Posterior cingulate gyrus (tissue), 11 donors: ENCODE measurements at places on chromosomes 3 and 15.
A peak's percentile ranks its signal among the peaks of the same experiment; 100 is the strongest.

DNA sequence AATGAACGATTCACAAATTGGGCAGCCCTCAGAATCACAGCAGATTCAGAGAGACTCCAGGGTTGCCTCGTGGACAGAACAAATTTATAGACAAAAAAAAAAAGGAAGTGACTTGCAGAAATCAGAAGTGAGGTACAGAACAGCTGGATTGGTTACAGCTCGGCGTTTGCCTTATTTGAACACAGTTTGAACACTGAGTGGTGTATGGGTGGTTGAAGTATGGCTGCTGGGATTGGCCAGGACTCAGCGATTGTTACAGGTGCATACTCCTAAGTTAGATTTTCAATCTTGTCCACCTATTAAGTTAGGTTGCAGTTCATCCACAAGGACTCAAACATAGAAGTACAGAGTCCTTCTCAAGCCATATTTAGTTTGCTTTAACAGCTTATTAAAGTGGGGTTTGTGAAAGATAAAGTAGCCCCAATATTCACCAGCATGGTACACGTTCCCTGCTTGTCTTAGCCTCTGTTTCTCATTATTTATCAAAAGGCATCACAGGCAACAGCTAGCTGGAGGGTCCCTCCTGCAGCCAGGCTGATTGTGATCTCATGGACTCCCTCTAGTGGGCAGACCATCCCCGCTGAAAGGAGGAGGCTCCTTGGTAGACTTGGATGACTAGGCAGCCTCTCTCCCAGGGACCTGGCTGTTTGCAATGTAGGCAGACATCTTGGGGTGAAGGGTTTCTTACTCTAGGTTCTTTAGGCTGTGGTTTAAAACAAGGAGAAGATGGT is 17.6 kb upstream of the ALDH1L1 start:
- peak; percentile 65 for DNase-seq

DNA sequence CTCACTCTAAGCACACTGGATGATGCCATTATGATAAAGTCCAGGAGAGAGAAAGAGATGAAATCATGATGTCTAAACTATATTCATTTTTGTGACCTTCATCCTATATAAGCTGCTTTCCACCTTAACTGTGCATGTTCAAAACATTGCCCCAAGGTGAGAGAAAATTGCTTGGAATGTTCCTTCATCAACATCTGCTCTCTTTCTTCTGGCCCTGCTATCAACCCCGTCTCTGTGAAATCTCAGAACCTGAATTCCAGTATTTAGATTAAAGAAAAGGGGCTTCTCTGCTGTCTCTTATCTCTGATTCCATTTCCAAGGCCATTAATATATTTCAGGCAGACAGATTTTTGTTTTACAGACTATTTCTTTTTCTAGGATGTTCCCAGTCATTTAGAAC is 47.3 kb upstream of the PHLDB2 start:
- no peak for DNase-seq

GRCh38 chr3:31312400-31312799 is 220.3 kb upstream of the STT3B start:
- no peak for DNase-seq

- no peak for DNase-seq
Measured at GRCh38 chr15:61116825-61117224, 112.3 kb downstream of the RORA start.

GRCh38 chr3:46966811-46967210 is 9.7 kb downstream of the CCDC12 start:
- DNase-seq, result no peak

DNA sequence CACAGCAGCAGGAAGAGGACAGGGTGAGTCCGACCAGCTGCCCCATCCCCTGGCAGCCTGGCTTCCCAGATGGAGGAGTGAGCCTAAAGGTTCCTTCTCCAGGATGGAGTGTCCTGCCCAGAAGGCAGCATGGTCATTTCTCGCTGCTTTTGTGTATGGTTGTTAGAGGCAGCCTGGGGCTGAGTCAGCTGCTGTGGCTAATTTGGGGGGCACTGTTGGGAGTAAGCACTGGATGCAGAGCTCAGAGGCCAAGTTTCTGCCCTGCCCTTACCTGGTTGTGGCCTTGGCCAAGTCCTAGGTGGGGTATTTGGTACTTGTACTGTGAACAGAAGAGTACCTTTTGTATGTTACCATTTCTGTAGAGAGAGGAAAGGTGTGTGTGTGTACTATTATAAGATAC is 78.6 kb downstream of the ADAMTS7 start:
- no peak for DNase-seq

GRCh38 chr3:12181806-12182205 is 23.1 kb upstream of the TIMP4 start:
- no peak for DNase-seq

DNA sequence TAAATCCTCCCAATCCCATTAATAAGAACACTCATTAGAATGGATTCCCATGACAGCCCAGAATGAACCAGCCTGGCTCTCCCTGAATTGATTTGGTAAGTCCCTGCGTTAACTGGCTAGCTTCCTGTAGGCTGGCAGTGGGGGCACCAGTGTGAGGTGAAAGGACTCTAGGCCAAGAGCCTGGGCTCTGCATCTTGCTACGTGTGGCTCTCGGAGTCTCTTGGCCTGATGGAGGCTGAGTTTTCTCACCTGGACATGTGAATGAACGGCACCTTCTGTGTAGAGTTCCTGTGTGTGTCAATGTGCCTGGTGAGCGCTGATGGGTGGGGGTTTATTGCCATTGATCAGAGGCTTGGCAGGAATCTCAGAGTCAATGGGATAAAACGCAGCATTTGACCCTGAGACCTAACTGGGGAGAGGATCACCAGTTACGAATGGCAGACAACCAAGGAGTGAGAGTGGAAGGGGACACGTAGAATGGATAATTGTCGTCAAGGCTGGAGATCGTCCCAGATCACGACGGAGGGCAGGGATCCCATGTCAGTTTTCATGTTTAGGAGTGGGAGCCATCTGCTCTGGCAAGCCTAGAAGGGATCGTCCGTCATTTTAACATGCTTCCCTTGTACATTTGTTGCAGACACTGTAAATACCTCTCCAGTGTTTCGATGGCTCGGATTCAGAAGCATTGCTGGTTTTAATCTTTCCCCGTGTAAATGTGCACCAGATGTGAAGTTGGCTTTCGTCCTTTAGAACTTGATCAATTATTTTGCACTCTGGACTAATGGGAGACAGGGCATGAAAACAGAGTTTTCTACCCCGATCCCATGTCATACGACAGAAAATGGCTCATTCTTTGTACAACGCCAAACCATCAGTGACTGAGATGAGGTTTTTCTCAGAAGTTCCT is 9.0 kb upstream of the KLF13 start:
- DNase-seq, result no peak

DNA sequence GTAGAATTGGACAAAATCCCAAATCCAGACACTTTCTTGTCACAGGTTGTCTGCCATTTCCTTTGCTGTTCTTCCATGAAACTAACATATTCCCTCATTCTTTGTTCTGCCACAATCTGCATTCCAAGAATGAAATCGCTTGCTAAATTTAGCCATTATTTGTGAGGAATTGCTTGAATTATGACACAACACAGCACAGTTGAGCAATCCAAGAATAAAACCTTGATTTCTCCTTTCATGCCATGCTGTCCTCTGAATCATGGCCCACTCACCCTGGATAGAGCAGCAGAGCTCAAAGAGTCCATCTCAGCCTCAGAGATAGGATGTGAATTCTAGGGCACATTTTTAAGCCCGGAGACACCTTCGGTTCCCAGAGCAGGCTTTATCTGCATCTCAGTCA is 35.2 kb upstream of the GREM1 start:
- no peak for DNase-seq

- DNase-seq, result no peak
Measured at GRCh38 chr15:30933293-30933692, 29.6 kb downstream of the FAN1 start.

GRCh38 chr3:50873376-50874157 is 198.8 kb downstream of the DOCK3 start:
- DNase-seq, result no peak
